Stimulated activated CD8-positive, alpha-beta memory T cell treated with anti-CD3 and anti-CD28 coated beads, Interleukin-4, amount 100 ng/mL, for 4 hours (primary cell): ENCODE measurements at places on chromosomes 4 and X.

GRCh38 chrX:19799319-19800182 lies 87.8 kb downstream of the SH3KBP1 start:
- no peak for DNase-seq

GRCh38 chr4:123265443-123265842 lies 131.2 kb upstream of the SPRY1 start:
- no peak for DNase-seq

DNA sequence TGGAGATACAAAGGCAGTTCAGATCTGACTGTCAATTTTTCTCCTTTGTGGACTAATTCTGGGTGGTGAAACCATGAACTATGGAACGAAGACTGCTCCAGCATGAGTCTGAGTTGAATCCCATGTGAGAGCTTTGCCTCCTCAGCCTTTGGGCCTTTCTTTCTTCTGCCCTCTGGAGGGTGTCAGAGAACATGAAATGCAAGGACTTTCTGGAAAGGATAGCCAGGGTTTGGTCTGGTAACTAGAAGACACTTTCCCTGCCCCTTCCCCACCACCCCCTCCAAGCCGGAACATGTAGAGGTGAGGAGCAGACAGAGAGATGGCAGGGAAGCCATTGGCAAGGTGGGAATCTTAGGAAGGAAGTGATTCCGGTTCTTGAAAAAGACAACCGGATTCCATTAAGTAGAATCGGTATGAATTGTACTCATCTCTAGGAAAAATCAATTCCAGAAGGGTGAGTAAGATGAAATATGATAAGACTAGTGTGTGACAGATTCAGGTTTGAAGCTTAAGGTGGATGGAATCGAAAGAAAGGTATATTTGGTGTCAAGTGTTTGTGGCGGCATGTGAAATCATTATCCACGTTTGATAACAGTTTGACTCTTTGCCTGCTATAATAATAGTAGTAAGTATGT lies 19.0 kb downstream of the FHL1 start:
- no peak for DNase-seq

- no peak for DNase-seq
These were observed at the start of gene STATH for GRCh38 chr4:69995526-69996016. TSS of gene STATH (plus strand) at chr4:69995966. CDS start at chr4:69998438, 2,472 bp downstream.

GRCh38 chrX:22109442-22109841 lies 77.3 kb downstream of the PHEX start:
- DNase-seq = no peak

DNA sequence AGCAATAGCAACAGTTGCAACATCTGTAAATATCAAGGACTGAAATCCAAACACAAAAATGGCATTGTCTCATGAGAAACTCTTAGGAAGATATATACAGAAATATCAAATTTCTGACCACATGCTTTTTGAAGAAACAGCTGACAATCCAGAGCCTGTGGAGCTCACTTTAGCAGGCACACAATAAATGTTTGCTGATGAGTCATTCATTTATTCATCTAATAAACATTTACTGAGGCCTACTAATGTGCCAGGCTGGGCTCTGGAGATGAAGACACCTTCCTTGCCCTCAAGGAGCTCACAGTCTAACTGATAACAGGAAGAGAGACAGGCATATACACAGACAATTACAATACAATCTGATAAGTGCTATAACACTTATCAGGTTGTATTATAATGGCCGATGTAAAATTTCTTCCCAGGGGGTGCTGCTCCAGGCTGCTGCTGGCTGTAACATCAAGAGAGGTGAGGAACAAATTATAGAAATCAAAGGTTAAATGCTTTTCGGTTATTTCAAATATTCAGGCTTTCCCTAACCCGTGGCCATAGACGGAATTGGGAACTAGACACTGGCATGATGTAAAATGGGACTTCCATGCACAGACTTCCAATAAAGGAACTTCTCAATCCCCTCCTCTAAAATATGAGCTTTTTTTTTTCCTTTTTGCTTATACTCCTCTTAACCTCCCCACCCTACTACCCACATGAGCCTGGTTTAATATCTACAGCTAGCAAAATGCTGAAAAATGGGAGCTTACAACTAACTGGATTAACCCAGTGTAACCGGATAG lies 16.8 kb upstream of the ZCCHC13 start:
- DNase-seq = no peak

GRCh38 chr4:124321364-124321763 lies 391.2 kb downstream of the ANKRD50 start:
- DNase-seq = no peak

- DNase-seq = no peak
These were observed 52.8 kb downstream of the TBC1D14 start for GRCh38 chr4:6962211-6963041.

DNA sequence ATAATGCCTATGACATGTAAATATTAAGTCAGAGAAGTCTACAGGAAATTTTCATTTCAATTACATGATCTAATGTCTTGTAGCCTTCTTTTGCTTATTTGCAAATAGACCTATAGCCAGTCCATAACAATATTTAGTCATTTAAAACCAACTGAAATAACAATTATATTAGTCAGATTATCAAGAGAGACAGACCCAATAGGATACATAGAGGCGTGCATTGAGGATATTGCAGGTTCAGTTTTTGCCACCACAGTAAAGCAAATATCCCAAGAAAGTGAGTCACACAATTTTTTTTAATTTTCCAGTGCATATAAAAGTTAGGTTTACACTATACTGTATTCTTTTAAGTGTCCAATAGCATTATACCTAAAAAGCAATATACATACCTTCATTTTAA lies 349.7 kb upstream of the ATOH1 start:
- DNase-seq = no peak

GRCh38 chr4:87270825-87271224 lies 50.4 kb upstream of the KLHL8 start:
- no peak for DNase-seq

DNA sequence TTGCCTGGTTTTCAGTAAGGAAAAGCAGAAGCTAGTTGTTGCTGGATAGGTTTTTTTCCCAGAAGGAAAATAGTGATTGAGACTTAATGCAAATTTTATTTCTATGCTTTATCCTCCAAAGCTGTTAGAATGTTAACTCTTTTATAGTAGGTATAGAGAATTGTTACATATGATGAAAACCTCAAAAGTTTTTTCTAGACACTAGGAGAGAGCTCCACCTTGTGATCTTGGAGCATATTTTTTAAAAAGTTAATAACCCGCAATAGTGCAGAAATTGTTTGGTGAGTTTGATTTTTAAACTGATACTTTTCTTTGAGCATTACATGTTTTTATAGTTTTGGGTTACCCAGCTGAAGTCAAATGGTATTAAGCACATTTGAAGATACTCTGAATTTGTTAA lies 56.5 kb downstream of the STAG2 start:
- DNase-seq = no peak

GRCh38 chr4:145951931-145952330 lies 13.3 kb upstream of the ZNF827 start:
- DNase-seq = no peak

GRCh38 chrX:68834371-68835103 lies 5.7 kb downstream of the EFNB1 start:
- DNase-seq = no peak

- no peak for DNase-seq
These were observed 445.6 kb downstream of the FAT4 start for GRCh38 chr4:125760201-125760819.

GRCh38 chrX:136321532-136321931 lies 20.8 kb downstream of the ADGRG4 start:
- DNase-seq = no peak

- DNase-seq = no peak
These were observed 197.2 kb upstream of the CNKSR2 start for GRCh38 chrX:21176921-21177571.

- DNase-seq = no peak
These were observed 172.7 kb downstream of the NHS start for GRCh38 chrX:17547658-17548057.

DNA sequence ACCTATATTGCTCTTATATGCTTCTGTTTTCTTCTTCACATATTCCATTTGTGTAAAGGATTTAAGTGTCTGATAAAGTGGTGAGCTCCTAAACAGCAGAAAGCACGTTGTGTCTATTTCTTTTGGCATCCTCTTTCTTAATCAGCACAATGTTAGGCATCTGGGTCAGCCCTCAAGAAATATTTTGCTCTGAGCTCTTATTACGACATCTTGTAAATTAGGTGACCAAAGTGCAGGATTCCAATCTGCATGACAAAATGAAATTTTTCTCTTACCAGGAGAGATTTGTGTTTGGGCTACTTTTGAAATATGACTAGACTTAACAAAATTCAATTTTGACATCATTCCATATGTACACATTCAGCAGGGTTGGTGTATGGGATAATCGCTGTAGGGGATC lies 210.0 kb upstream of the IGFBP7 start:
- no peak for DNase-seq

DNA sequence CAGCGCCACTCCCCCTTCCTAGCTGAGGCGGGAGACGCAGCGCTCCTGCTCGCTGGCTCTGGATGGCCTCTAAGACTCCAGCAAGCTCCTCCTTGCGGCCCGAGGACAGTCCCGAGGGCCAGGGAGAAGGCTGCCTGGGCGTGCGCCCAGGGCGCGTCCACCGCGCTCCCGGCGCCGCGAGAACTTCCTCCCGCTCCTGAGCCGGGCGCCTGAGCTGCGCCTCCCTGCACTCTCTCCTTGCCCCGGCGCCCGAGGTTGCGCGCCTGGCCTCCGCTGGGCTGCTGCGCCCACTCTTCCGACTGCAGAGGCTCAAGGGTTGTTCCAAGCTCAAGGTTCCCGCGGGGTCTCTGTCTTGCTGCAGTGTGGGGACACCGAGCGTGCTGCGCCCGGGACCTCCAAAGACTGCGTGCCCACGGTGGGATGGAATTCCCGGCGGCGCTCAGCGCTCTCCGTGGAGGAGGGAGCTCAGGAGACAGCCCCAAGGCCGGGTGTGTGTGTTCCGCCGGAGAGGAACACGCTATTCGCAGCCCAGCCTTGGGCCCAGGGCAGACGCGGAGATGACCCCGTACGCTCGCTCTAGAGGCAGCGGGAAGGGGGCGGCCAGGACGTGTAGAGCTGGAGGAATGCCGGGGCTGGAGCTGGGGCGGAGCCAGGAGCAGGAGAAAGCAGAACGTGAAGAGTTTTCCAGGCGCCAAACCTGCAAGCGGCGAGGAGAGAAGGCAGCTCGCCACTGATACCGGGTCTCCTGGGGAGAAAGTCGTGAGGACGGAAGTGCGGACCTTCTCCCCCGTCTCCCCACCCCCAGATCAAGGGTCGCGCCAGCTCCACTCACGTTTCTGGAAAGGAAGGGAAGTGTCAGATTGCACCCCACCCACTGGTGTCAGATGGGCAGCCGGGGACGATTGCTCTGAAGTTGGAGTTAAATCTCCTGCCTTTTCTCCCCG lies at the start of gene ARHGAP6:
TSS of gene ARHGAP6 (minus strand) at position 753 of the 944 bp plus-strand sequence. CDS start 1,092 bp downstream, outside the sequence.
- no peak for DNase-seq

DNA sequence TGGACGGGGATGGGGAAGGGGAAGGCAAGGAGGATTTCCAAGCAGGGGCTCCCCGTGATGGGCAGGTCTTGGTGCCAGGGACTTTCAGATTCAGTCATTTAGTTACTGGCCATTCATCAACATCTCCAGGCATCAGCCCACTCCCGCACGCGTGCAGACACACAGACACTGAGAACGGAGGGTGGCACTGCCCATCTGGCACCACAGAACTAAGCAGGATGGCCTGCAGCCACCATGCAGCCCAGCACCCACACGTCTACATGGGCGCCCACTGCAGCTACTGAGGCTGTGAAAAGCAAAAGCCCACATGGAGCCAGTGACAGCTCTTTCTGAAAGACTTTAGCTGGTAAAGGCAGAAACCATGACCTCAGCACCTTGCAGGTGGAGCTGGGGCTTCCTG lies 176.1 kb upstream of the PSAPL1 start:
- no peak for DNase-seq

DNA sequence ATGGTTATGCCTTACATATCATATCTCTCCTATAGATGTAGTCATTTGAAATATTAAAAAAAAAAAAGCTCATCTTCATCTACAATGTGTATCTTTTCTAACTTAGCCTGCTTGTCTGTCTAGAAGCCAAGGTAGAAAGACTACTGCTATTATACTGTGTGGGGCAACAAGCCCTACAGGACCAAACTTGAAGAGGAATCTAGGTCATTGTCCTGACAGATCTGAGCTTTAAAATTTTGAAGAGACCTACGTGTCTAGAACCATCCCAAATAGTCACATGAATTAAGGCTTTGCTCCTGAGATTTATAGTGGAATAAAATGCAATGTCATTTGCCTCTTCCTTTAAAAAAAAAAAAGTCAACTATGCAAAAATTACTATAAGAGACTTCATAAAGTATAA lies 95.8 kb downstream of the PALLD start:
- DNase-seq = no peak

DNA sequence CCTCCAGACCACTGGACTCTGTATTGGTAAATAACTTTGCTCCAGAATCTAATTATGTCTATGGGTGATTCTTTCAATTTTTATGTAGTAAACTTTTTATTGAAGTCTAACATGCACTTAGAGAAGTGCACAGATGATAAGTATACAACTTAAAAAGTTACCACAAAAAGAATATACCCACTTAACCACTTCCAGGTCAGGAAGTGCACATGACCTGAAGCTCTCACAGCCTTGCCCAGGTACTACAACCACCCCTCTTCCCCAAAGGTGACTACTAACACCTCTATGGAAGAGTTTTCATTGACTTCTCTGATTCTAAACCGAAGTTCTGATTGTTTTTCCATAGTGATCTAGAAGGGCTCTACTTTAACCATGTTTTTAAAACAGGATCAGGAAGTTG lies 43.6 kb upstream of the SPRY1 start:
- no peak for DNase-seq

DNA sequence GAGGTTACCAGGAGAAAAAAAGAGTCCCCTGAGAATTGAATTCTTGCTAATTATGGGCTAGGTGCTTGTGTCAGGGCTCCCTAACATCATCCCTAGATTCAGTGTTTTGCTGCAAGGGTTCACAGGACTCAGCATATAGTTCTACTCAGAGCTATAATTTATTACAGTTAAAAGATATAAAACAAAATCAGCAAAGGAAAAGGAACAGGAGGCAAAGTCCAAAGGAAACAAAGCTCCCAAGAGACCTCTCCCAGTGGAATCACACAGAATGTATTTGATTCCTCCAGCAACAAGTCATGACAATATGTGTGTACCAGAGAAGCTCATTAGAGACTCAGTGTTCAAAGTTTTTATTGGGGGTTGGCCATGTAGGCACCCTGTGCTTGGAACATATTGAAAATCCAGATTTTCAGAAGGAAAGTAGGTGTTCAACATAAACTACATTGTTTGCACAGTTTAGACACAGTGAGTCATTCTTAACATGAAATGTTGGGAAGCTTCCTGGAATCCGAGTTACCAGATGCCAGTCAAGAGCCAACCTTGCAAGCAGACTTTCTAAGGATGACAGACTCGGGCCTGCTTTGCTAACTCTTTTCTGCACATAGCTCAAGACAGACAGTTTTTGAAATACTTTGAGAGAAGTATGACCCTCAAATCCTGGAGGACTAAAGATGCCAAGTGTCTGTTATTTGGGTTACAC lies 311.3 kb upstream of the EMCN start:
- no peak for DNase-seq

DNA sequence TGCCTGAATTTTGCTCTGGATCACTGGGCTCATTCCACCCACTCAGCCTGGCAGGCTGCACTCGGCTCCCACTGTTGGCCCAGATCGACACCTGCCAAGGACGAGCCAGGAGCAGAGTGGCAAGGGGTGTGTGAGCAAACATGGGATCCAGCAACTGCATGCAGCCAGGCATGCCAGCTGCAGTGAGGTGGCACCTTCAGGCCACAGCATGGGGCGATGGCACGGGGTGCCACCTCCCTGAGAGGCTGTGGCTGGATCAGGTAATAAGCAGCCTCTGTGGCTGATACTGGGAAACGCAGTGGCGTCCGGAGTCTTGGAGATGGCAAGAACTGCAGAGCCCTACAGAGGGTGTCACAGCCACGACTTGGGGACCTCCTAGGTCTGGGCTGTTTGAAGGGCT lies 244.5 kb upstream of the FSTL5 start:
- DNase-seq = no peak
